ENCODE measurements at places on chromosomes 5 and 9.

- DNase-seq = no peak
These were observed 77.6 kb downstream of the MAPKAP1 start for GRCh38 chr9:125629446-125629845.

- no peak for DNase-seq
These were observed 626 bp downstream of the PSD2 start for GRCh38 chr5:139796061-139796806.

DNA sequence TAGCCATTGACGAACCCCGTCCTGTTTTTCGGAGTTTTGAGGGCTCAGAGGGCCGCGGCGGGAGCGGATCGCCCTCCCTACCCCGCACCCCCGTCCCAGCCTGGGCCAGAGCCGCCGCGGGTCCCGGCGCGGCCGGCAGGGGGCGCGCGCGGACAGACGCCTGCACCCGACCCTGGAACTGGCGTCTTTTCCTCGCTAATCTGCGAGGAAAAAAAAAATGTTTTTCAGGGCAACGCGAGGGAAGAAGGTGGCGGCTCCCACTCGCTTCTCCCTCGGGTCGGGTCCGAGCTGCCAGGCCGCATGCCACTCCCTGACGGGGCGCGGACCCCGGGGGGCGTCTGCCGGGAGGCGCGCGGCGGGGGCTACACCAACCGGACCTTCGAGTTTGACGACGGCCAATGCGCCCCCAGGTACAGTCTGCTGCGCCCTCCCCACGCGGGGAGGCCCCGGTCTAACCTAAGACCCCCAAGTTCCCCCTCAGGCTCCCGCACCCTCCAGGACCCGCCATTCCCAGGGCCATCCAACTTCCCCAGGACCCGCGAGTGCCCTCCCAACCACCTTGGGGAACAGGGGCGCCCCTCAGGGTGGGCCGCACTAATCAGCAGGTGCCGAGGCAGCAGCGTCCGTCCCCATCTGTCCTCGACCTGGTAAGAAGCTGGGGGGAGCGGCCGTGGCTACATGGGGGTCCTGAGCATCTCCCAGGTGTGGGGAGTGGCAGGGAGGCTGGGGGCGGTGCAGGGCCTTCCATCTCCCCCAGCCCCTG, at the start of gene KCNT1:
Gene KCNT1, plus strand, starts transcription at position 227 of the 763 bp plus-strand sequence. Its CDS starts 74 bp downstream, at position 301.
- DNase-seq = peak; percentile 5

- no peak for DNase-seq
These were observed 489.0 kb downstream of the NTRK2 start for GRCh38 chr9:85158512-85158911.

DNA sequence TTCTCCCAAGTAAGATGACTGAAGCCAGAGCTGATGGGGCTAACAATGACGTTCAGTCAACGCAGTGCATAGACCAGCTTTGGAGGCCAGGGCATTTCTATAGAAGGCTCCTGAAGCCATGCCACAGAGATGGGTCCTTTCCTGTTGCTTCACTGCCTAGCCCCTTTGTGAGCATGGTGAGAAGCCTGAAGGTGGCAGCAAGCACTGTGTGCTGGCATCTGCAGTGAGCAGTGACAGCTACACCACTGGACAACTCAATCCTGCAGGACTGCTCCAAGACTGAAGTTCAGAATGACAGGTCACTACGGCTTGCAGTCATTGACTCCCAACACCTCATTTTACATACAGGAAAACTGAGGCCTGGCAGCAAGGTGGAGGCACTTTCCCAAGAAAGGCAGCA, 229.0 kb downstream of the TSSK1B start:
- no peak for DNase-seq

- DNase-seq = peak; percentile 97
These were observed 166.3 kb downstream of the DOCK2 start for GRCh38 chr5:169803077-169803981.

GRCh38 chr5:149426931-149427330, 47.8 kb upstream of the IL17B start:
- no peak for DNase-seq

GRCh38 chr5:171850324-171850947, 64.8 kb downstream of the SMIM23 start:
- DNase-seq = no peak

GRCh38 chr5:4640795-4641194, 499.3 kb upstream of the ADAMTS16 start:
- DNase-seq = no peak

DNA sequence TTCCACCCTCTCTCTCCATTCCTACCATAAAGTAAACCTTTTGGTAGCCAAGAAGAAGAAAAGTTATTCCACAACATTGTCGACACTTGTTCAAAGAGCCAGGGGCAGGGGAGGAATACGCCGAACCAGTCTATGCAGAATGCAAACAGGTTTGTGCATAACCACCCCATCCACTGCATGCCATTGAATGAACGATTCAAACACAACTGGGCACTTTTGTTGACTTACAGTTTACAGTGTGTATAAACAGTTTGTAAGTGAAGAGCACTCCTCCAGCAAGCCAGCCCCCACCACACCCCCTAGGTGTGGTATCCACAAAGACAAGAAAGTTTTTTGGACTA, 6.8 kb upstream of the S1PR3 start:
- DNase-seq = no peak

- no peak for DNase-seq
These were observed 42.0 kb downstream of the VLDLR start for GRCh38 chr9:2663461-2664173.

DNA sequence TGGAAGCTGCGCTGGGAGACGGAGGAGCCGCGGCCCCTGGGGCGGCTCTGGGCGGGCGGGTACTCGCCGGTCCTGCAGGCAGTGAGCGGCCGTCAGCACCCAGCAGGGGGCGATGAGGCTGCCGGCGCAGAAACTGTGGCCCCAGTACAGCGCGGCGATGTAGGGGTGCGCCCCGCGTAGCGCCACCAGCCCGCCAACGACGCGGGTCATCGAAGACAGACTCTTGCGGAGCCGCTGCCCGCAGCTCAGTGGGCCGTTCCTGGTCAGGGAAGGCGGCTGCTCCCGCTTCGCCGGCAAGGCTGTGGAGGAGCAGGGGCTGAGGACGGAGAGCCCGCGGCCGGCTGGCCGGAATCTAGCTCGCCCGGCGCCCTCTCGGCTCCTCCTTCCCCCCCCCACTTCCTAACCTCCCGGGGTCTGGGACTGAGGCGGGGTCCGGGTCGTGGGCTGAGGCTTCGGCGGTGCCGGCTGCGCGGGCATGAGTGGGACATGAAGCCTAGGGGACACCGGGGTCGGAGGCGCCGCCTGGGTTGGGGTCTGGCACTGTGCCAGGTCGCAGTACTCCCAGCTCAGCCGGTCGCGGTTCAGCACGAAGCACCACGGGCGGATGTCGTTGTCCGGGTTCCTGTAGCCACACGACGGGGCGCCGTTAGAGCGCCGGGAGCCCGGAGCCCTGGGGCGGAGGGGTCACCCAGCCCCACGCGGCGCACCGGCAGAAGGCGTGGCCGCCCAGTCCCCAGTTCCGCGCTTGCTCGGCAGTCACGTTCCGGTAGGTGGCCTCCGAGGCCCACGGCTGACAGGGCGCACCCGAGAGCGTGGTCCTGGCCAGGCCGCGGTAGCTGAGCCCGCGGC, 3.6 kb upstream of the PFN3 start:
- DNase-seq = no peak

DNA sequence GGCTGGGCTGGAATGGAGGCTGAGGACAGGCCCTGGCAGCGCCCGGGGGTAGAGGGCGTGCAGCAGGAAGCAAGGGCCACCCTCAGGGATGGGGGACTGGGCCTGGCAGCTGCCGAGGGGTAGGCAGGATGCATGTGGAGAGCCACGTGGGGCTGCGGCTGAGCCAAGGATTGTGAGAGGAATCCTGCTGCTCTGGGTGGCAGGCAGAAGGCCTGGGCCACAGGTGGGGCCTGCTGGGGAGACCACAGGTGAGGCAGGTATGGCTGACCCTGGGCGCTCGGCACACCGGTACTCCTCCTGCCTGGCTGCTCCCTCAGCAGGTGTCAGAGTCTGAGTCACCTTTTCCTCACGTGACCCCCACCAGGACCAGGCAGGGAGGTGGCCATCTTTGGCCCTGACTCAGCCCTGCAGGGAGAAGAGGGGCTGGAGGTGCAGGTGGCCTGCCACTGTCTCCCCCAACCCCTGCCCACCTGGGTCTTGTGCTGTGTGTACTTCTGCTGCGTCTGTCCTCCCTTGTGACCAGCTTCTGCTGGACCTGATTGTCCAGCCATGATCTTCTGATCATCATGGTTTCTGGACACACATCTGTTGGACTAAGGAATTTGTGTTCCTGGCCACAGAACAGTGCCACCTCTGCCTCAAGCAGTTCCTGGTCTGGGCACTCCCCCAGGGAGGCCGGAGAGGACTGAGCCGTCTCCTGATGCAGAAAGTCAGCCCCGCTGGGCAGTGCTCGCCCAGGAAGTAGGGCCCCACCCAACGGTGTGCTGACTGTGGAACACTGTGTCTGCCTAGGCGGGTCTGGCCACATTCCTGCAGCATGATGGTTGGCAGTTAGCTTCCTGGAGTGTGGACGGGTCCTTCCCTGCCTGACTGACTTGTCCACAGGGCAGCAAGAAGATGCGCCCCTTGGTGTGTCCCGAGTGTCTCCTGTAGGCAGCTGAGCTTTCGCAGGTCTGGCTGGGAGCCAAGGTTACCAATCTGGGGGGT, 6.4 kb downstream of the ARRDC1 start:
- DNase-seq = no peak

- DNase-seq = no peak
These were observed 248.3 kb downstream of the GADD45G start for GRCh38 chr9:89853161-89853560.

DNA sequence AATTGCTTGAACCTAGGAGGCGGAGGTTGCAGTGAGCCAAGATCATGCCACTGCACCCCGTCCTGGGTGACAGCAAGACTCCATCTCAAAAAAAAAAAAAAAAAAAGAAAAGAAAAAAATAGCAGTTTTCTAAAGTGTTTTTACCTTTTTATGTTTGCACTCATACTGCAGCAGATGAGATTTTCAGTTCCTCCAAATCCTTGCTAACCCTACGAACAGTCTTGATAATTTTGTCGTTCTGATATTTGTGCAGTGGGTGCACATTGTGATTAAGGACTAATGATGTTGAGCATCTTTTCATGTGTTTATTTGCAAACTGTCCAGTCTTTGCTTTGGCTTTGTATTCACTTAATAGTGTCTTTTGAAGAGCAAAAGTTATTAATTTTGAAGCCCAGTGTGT, 42.9 kb downstream of the ZCCHC7 start:
- no peak for DNase-seq

GRCh38 chr9:114718801-114719221, 36.8 kb upstream of the TEX48 start:
- no peak for DNase-seq

DNA sequence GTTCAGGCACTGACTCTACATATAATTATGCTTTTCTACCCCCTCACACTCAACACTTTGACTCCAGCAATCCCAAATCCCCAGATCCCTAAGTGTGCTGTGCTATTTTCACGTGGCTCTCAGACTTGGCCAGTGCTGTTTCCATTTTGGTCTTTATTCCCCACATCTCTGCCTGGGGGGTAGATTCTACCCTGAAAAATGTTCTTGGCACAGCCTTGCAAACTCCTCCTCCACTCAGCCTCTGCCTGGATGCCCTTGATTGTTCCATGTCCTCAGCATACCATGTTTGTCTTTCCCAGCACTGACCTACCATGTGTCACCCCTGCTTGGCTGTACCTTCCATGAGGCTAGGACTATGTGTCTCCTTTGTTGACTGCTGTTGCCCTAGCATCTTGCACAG, 43.0 kb downstream of the FXN start:
- no peak for DNase-seq

DNA sequence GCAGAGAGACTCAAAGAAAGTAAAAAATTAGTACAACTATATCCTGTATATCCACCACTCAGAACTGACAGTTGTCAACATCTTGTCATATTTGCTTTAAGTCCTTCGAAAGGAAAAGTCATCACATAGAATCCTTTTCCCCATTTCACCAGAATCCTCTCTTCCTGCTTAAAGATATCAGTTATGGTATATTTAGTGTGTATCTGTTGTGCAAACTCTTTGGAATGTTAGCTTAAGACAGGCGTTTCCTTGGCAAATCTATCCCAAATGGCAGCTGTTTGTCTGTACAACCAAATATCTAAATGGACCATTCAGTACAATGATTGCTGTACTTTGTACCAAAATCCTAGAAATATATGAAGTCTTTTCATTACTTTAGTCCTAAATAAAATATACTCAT, 98.5 kb downstream of the ITGA1 start:
- no peak for DNase-seq

DNA sequence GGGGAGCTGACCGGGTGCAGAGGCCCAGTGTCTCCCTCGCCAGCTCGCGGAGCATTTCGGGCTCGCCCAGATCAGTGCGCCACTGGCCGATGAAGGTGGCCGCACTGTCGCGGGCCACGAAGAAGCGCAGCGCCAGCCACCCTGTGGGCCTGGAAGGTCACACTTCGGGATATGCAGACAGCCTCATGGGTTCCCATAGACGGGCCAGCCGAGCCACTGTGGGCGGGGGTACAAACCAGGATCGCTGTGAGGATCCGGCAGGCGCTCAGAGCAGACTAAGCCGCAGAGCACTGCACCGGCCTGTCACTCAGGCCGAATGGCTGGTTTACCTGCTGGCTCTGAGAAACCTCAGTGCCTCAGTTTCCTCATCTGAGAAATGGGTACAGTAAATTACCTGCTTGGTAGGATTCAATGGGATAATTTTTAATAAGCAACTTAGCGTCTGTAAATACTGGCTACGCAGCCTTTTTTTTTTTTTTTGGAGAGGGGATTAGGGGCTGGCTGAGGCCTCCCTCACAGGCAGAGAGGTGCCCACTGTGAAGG, 64.0 kb upstream of the IGFBPL1 start:
- no peak for DNase-seq

- no peak for DNase-seq
These were observed 212.8 kb downstream of the PIK3R1 start for GRCh38 chr5:68428231-68428811.

DNA sequence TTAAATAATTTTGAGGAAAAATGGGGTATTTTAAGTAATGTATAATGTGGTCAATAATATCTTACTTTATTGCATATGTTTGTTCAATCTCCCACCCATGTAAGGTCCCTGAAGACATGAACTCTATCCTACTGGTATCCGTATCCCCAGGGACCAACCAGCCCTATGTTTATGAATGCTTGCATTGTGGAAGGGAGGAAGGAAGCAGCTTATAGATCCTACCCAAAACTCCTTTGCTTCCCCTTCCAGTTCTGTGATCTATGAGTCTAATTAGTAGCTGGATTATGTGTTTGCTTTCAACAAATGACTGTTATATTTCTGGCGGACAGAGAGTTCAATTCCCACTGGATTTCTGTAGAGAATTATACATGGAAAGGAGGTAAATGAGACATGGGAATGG, 45.6 kb downstream of the CNTRL start:
- no peak for DNase-seq

DNA sequence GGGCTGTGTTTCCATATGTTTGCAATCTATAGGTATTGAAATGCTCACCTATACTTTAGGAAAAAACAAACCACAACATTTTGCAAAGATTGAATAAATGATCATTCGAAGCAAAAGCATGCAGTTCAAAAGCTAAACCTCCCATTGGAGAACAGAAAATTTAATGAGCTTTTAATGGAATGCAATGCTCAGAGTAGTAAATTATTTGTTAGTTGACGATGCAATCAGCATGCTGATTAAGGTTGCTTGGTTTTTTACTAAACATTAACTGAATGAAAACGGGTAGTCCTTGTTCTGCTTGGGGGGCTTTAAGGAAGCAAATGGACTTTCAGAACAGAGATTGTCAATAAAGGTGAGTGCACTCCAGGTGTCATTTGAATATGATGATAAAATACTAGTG, 123.3 kb upstream of the TMEM161B start:
- DNase-seq = no peak

- DNase-seq = peak; percentile 66
These were observed 1.6 kb upstream of the HAPLN1 start for GRCh38 chr5:83721953-83722901.

All from fibroblast of skin of left quadriceps (primary cell).